GM06990 (cell line): ENCODE measurements at places on chromosomes 2 and 18.

DNA sequence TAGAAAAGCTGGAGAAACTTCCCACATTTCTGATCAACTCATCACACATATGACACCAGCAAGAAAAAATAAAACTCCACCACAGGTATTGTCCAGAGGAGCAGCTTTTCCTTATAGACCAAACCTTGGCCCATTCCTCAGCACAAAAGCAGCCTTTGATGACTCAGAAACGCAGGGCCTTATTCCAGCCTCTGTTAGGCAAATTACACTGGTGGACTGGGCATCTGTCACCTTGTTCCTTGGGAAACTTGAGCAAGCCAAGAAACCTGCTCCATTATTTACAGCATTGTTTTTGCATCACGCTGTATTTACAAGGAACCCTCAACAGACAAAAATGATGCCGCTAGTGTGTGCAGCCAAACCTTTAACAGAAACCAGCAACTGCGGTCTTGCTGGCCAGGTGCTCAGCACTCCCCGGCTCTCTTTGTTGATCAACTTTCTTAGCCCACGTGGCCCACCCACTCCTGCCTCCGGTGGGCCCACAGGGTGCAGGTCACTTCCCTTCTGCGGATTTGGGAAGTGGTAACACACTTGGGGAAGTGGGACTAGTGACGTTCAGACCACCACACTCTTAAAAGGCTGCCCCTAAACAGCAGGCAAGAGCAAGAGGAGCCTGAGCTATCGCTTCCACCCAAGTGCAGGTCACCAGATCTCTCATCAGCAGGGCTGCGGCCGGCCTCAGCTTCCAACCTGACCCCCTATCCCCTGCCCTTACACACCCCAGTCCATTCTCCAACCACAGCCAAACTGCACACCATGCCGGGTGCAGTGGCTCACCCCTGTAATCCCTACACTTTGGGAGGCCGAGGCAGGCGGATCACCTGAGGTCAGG, 1.5 kb downstream of the AP1S3 start:
- peak; percentile 80 for DNase-seq

DNA sequence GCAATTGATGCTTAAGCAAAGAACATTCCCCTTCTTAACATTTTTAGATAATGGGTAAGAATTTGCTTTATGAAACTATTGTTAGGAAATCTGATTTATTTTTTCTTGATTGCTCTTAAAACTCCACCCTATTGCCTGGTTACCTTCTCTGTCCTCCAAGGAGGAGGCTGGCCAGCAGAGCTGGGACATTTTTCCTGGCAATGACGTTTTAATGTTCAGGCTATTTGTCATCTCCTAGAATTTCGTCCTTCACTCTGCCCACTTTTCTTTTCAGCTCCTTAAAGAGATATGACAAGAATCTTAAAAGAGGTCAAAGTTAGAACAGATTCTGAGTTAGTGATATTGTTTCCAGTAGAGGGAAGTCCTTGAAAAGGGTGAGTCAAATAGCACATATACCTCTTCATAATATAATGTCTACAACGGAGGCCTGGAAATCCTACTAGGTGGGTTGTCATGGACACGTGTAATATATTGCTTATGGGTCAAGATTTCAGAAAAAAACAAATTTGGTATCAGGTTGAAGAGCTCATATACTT, 141.0 kb downstream of the CMPK2 start:
- no peak for DNase-seq

DNA sequence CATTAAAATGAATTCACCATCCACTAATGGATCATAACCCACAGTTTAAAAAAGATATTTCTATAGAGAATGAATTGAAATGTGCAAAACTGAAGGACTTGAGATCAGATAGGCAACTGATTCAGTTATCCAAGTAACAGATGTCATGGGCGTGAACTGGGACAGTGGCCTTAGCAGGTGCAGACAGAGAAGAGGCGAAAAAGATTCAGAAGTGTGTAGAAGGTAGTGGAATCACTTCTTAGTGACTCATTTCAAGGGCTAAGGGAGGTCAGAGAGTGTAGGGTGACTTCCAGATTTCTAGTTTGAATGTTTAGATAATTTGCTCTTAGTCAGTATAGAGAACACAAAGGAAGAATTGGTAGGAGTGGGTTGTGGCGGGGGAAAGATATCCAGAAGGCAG, 79.7 kb downstream of the EHBP1 start:
- no peak for DNase-seq

GRCh38 chr2:55154525-55155030, 77.5 kb downstream of the CLHC1 start:
- no peak for DNase-seq

- DNase-seq: no peak
Observed at GRCh38 chr2:11656671-11657101, 13.3 kb downstream of the NTSR2 start.

- DNase-seq: no peak
Observed at GRCh38 chr2:203451689-203452088, 83.4 kb downstream of the RAPH1 start.

- no peak for DNase-seq
Observed at GRCh38 chr18:12595571-12596255, 62.2 kb downstream of the SPIRE1 start.

GRCh38 chr2:101718993-101719571, 21.6 kb downstream of the MAP4K4 start:
- DNase-seq: no peak

GRCh38 chr2:201472411-201472810, 20.9 kb downstream of the STRADB start:
- no peak for DNase-seq

DNA sequence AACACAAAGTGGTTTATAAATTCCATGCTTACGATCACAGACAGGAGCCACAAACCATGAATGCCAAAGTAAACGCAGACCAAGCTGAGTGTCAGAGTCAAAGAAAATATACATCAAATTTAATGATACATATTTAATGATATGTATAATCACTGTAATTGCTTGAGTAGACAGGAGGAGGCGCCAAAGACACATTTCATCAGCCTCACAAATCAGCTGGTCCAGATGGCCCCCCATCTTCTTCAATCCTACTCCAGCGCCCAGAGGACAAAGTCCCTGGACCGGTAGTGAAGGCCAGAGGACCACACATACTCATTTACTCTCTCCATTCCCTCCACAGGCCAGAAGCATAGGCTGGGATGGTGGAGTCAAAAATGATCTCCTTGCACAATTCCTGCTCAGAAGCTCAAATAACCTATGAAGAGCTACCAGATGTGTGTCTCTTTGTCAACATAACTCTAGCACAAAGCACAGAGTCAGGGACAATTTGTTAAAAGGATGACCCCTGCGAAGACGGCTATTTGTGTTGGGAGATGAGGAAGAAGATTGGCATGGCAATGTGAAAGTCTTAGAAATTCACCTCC, 149.3 kb upstream of the PGAP1 start:
- no peak for DNase-seq

DNA sequence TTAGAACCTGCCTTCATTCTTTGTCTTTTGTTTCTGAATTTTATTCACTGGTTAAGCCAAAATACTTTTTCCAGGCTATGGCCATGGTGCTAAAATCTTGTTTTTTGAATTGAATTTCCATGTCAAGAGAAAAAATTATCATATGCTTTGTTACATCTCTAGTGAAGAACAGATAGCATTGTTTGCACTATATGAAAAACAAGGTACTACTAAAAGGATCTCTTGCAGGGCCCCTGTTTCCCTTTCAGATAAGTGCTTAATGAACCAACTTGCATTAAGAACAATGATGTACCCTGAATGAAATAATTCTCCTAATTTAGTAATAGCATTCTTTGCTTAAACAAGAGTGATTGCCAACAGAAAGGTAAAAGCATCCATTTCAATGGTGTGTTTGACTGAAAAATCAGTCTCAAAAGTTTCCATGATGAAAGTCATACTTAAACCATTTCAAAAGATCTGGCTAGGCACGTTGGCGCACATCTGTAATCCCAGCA, 4.3 kb upstream of the MYL12B start:
- DNase-seq: no peak

- no peak for DNase-seq
Observed at GRCh38 chr2:156491176-156491575, 55.0 kb downstream of the GPD2 start.

DNA sequence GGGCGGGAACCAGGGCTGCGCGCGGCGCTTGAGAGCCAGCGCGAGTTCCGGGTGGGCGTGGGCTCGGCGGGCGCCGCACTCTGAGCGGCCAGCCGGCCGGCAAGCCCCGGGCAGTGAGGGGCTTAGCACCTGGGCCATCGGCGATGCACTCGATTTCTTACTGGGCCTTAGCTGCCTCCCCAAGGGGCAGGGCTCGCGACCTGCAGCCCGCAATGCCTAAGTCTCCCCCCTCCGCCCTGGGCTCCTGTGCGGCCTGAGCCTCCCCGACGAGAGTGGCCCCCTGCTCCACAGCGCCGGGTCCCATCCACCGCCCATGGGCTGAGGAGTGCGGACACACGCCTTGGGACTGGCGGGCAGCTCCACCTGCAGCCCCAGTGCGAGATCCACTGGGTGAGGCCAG, 36.5 kb upstream of the MAP2 start:
- DNase-seq: no peak

DNA sequence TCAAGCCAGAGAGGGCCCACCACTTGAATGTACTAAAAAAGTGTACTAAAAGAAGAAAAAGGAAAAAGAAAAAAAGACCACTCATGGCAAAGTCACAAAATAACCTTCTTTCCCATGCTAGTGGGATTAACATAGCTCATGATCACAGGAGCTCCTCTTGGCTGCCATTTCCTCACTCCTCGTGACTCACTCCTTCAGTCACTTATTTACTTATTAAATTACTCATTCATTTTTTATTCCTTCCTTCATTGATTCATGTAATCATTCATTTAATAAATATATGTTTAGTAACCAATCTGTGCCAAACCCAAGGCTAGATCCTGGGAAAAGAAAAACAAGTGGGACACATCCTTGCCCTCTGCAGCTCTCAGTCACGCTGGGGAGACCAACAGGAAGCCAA, 300.5 kb downstream of the INSIG2 start:
- DNase-seq: no peak

DNA sequence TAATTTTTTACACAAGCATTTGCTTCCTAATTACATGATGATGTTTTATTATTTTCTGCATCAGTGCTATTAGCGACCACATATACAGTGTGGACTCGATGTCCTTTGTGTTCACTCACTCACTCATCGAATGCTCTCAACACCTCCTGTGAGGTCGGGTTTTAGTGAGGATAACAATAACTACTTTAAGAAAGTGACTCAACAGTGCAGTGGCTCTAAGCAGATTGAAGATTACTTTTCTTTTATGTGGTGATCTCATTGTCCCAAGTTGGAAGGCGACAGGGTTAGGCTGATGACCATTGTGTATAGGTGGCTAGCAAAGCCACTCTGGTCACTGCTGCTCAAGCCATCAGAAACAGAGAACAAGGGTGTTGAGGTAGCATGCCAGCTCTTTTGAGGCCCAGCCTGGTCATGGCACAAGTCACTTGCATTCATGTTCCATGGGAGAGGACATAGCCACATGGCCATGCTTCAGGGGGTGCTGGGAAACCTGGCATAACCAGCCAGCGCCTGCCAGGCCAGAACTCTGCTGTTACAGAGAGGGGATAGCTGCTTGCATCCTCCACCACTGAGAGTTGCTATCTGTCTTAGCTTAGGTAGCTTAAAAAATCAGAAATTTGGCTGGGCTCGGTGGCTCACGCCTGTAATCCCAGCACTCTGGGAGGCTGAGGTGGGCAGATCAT, 60.4 kb downstream of the PDCL3 start:
- DNase-seq: no peak

- no peak for DNase-seq
Observed at GRCh38 chr2:23606968-23607367, 222.0 kb downstream of the KLHL29 start.

DNA sequence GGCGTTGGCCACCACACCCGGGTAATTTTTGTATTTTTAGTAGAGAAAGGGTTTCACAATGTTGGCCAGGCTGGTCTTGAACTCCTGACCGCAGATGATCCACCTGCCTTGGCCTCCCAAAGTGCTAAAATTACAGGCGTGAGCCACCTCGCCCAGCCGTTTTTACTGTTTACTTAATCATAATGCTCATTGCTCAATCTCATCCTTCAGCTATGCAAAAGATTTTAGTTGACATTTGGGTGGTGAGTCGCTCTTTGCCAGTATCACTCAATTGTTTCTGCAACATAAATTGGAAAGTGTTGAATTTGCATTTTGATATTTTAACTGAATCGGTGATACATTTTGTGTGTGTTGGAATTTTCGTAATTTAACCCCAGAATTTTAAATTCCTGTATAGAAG, 7.8 kb upstream of the ZNF532 start:
- DNase-seq: no peak

DNA sequence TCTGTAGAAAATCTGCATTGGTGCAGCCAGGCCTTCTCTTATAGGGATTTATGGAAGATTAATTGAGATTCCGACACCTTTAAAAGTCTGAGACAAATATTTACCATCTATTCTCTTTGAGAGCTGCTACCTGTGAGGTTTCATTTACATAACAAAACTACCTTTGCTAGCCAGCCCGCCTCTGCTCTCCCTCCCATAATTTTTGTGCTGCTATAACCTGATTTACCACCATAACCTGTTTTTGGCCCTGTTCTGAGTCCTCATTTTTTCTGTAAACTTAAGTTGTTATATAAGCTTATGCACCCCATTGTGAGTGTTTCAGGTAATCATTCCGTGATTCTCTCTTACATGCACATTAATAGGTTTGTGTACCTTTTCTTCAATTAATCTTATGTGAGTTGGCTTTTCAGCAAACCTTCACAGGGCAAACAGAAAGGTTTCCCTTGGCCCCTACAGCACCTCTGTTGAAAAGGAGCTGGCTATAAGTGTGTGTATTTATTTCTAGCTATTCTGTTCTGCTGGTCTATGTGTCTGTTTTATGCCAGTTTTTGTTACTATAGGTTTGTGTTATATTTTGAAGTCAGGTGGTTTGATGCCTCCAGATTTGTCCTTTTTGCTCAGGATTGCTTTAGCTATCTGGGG, 114.9 kb upstream of the XIRP2 start:
- DNase-seq: no peak

DNA sequence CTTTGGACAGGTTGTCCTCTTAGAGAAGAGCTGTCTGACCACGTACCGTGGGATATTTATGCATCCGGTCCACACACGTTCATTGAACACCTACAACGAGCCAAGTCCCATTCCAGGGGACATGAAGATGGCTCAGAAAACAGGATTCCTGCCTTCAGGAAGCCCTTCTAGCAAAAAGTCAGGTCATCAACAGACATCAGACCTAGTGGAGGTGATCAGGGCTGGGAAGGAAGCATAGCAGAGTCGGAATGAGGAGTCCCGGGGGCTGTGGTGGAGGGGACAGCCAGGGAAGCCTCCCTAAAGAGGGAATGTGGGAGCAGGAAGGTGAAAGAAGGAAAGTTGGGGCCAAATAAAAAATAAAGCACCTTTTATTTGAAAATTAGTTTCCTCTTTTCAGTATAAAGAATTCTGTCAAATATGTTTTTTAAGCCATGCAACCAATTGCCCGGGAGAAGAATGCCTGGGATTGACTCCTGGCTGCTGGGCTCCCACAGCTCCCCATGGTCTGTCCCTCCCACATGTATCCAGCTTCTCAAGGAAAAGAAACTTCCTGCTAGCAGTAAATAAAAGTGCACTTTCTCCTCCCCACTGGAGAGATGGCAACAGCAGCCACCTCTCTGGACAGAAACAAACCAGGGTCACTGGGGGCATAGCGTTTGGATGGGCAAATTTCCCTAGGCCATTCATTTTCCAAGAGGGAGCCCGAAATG, 144.8 kb downstream of the SMAD7 start:
- DNase-seq: no peak
